SJCRH30 (cell line): ENCODE measurements at places on chromosomes 7 and 10.

GRCh38 chr7:84981055-84981976 lies 205.5 kb downstream of the SEMA3D start:
- DNase-seq, result peak; percentile 49
- no peaks in the 10 kb centered on the region for H3K27me3 ChIP-seq
- no peak overlapping the region for H3K27ac ChIP-seq
- 0 out of 2 replicates have a peak, but pooled peaks cover 2% of the 10 kb centered on the region for H3K36me3 ChIP-seq
- H3K4me3 ChIP-seq, result no peak overlapping the region
- no peaks in the 10 kb centered on the region for H3K4me1 ChIP-seq

- H3K4me1 ChIP-seq, result no peaks in the 10 kb centered on the region
- no peak overlapping the region for H3K27ac ChIP-seq
- no peaks in the 10 kb centered on the region for H3K27me3 ChIP-seq
- no peak for DNase-seq
These were observed 12.3 kb downstream of the STX1A start for GRCh38 chr7:73707045-73707631.

GRCh38 chr10:79494871-79495705 lies 17.2 kb upstream of the EIF5AL1 start:
- DNase-seq, result peak; percentile 80
- H3K4me1 ChIP-seq, result peaks cover 47% of the 10 kb centered on the region
- H3K36me3 ChIP-seq, result no peaks in the 10 kb centered on the region
- peak overlapping the region; percentile 25; the same call in 1 of the 2 replicates for H3K4me3 ChIP-seq

DNA sequence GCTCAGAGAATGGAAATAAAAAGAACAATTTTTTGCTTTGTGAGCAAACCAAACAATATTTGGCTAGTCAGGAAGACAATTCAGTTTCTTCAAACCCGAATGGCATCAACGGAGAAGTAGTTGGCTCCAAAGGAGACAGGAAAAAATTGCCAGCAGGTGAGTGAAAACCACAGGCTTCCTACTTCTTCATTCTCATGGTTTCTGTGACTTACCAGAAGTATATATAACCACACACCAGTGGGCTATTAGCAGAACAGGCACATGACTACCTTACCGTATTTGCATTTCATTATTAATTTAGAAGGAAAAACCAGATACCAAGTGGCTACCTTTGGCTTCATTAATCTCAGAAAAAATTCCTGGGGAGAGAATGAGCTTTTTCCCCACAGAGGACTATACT lies 8.8 kb downstream of the TDRD1 start:
- no peaks in the 10 kb centered on the region for H3K27me3 ChIP-seq
- DNase-seq, result no peak
- no peaks in the 10 kb centered on the region for H3K36me3 ChIP-seq
- H3K27ac ChIP-seq, result no peak overlapping the region

DNA sequence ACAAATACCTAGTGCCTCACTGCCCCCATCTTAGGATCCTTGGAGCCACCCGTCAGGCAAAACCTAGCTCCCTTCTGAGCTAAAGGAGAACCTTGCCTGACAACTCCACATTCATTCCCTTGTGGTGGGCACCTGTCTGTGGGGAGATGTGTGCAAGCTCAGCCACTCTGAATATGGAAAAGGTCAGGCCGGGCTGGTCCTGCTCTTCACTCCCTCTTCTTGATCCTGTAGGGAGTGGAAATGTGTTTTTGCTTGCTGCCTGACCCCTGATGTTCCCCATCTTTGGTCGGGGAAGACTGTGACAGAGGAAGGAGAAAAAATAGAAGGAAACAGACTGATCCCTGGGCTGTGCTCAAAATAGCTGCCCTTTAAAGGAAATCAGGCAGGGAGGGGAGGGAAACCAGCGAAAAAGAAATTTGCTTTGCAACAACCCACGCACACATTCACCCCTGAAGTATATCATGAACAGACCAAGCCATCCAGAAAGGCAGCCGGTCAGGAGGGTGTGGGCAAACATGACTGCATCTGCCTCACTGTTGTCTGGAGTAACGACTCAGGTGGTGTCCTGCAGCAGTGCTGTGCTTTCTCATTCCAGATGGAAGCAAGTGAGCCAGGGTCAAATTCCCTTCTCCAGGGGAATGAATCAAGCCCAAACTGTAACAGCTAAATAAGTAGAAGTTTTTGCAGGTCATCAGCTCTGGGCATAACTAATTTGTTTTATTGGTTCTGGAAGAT lies 74.0 kb downstream of the SCRN1 start:
- no peak overlapping the region for H3K4me3 ChIP-seq
- H3K27ac ChIP-seq, result no peak overlapping the region
- H3K36me3 ChIP-seq, result peaks cover 19% of the 10 kb centered on the region
- DNase-seq, result no peak

DNA sequence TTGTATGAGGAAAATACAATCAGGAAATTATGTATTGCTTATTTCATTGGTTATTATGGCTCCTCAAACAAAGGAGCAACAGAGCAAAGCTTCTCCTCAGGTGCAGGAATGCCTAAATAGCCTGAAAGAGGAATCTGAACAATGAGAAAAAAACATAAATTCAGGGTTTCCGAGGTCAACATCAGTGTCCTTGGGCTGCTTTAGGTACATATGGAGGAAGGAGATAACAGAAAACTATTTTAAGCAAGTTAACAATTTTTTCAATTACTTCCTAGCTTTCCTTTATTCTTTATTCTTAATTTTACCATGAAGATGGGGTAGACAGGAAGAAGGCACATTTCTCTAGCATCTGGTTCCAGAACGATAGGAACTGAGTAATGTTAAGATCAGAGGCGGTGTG lies 14.0 kb downstream of the SLC16A9 start:
- H3K4me3 ChIP-seq, result no peak overlapping the region
- H3K36me3 ChIP-seq, result no peaks in the 10 kb centered on the region
- DNase-seq, result no peak
- H3K4me1 ChIP-seq, result no peaks in the 10 kb centered on the region
- no peaks in the 10 kb centered on the region for H3K27me3 ChIP-seq

DNA sequence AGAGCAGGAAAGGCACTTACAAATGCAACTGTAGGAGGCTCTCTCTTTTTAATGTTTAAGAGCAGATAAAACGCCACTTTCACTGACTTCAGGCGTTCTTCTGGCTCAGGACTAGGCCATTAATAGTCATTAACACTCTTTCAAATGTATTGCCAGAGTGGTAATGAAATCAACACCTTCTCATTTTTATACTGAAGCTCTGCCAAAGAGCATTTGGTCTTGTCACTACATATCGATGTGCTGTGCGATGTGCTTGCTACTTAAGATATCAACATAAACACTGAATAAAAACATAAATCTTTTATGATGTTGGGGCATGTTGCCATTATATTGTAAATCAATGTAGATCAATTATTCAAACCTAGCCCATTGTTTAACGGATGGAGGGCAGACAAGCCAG lies 634.7 kb downstream of the ARL4A start:
- no peak overlapping the region for H3K4me3 ChIP-seq
- no peak overlapping the region for H3K27ac ChIP-seq
- no peak for DNase-seq
- no peaks in the 10 kb centered on the region for H3K27me3 ChIP-seq

DNA sequence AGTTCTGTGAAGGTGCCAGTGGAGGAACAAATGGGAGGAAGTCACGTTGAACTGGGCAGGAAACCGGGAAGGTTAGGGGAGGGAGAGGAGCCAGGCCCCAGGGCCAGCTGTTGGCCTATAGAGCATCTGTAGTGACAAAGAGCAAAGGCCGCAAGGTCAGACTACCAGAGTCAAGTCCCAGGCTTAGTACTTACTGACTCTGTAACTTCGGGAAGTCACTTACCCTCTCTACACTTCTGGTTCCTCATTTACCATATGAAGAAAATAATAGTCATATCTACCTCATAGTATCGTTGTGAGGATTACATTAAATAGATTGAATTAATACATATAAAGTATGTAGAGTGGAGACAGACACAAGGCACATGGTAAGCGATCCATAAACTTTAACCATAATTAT lies 101.8 kb upstream of the FZD1 start:
- peaks cover 2% of the 10 kb centered on the region; the same call in 1 of the 2 replicates for H3K4me1 ChIP-seq
- no peak for DNase-seq
- no peak overlapping the region for H3K4me3 ChIP-seq
- no peak overlapping the region for H3K27ac ChIP-seq
- no peaks in the 10 kb centered on the region for H3K36me3 ChIP-seq

DNA sequence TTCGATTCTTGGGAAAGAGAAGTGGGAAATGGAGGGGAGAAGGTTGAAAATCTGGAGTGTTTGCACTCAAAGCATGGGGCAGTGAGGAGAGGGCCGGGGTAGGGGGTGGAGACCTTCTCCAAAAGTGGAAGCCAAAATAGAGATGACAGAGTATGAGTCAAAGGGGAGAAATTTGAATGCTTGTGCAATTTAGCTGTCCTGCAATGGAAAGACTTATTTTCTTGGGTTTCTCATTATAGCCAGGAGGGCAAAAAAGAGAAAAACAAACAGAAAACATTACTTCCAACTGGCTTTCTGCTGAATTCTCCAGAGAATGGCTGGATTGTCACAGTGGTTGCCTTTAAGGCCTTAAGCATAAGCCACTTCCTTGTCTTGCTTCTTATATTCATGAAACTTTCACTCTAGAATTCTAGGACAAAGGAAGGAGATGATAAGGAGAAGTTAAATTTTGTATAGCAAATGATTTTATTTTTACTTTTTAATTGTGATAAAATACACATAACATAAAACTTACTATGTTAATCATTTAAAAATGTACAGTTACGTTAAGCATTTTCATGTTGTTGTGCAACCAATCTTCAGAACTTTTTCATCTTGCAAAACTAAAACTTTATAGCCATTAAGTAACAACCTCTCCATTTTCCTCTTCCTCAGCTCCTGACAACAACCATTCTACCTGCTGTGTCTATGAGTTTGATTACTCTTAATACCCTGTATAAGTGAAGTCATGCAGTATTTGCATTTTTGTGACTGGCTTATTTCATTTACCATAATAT lies 100.2 kb downstream of the GPR85 start:
- no peak overlapping the region for H3K27ac ChIP-seq
- H3K4me3 ChIP-seq, result no peak overlapping the region
- H3K27me3 ChIP-seq, result no peaks in the 10 kb centered on the region
- H3K4me1 ChIP-seq, result peaks cover 7% of the 10 kb centered on the region; the same call in 1 of the 2 replicates

GRCh38 chr7:149638566-149639320 lies 134.6 kb downstream of the ZNF467 start:
- no peaks in the 10 kb centered on the region for H3K27me3 ChIP-seq
- no peak for DNase-seq
- no peak overlapping the region for H3K27ac ChIP-seq
- H3K4me1 ChIP-seq, result no peaks in the 10 kb centered on the region
- no peak overlapping the region for H3K4me3 ChIP-seq

DNA sequence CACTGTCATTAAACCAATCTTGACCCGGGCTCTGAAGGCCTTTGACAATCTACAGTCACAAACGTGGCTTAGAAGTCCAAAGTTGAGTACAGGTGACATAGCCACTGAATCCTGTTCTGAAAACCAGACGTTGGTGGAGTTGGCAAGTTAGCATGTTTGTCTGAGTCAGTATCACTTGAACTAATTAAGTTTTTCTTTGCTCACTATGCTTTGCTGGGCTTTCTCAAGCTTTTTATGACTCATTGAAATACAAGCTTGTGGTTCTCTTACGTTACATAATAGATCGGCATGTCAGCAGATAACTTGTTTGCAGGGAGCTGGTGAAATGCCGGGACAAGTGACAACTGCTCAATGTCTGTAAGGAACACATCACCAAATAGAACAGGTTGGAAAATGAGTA lies 53.8 kb downstream of the ARL5B start:
- H3K27me3 ChIP-seq, result no peaks in the 10 kb centered on the region
- no peaks in the 10 kb centered on the region for H3K36me3 ChIP-seq
- H3K4me3 ChIP-seq, result no peak overlapping the region
- no peaks in the 10 kb centered on the region for H3K4me1 ChIP-seq
- H3K27ac ChIP-seq, result no peak overlapping the region

DNA sequence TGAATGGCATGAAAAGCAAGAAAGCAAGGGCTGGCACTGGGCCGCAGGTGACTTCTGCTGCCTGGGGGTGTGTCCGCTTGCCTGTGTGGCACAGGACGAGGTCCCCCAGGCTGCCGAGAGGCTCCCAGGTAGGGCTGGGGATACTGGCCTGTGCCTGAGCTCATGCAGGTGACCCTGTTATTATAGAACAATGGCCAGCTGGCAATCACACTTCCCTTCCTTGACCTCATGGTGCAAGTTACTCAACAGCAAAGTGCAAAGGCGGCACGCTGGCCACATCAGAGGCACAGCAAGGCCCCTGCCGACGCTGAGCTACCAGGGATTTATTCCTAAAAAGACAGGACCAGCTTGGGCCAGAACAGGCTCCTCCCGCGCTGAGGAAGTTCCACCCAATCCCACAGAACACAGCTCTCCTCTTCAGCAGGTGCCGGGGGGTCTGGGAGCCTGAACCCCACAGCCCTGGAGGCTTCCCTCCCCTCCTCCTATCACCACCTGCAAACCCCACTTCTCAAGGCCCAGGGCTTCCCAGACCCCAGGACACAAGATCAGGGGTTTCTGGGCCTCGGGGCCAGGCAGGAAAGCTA lies 1.4 kb upstream of the ADAM8 start:
- no peak overlapping the region for H3K27ac ChIP-seq
- no peak overlapping the region for H3K4me3 ChIP-seq
- no peaks in the 10 kb centered on the region for H3K4me1 ChIP-seq
- no peaks in the 10 kb centered on the region for H3K27me3 ChIP-seq
- no peak for DNase-seq

- no peak for DNase-seq
- peaks cover 2% of the 10 kb centered on the region; the same call in 1 of the 2 replicates for H3K4me1 ChIP-seq
- H3K4me3 ChIP-seq, result no peak overlapping the region
- H3K27me3 ChIP-seq, result no peaks in the 10 kb centered on the region
- no peak overlapping the region for H3K27ac ChIP-seq
These were observed 26.1 kb upstream of the ADD3 start for GRCh38 chr10:109981650-109982049.

DNA sequence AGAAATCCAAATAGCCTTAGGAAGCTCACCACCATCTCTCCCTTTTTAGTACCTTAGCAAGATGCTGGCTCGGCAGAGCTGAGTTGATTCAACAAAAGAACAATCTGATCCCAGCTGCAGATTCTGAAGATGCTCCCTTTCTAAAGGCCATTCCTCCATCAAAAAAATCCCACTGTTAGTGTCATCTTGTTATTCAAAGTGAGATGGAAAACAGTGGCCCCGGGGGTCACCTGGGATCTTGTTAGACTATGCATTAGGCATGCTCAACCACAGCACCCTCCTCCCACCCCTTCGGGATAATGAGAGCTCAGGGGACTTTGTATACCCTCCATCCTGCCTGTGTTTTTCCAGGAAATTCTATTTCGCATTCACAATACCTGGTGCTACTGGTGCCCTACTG lies 2.4 kb downstream of the NCAPG2 start:
- no peaks in the 10 kb centered on the region for H3K27me3 ChIP-seq
- peaks cover 5% of the 10 kb centered on the region for H3K4me1 ChIP-seq
- no peak overlapping the region for H3K4me3 ChIP-seq
- H3K27ac ChIP-seq, result no peak overlapping the region
- no peak for DNase-seq

- no peaks in the 10 kb centered on the region for H3K27me3 ChIP-seq
- H3K36me3 ChIP-seq, result peaks cover 40% of the 10 kb centered on the region
- H3K4me3 ChIP-seq, result no peak overlapping the region
- H3K27ac ChIP-seq, result peak overlapping the region; percentile 99
- H3K4me1 ChIP-seq, result peaks cover 41% of the 10 kb centered on the region
These were observed 33.8 kb downstream of the GBF1 start for GRCh38 chr10:102279104-102279503.
